ENCODE measurements at places on chromosomes 12 and 14.

DNA sequence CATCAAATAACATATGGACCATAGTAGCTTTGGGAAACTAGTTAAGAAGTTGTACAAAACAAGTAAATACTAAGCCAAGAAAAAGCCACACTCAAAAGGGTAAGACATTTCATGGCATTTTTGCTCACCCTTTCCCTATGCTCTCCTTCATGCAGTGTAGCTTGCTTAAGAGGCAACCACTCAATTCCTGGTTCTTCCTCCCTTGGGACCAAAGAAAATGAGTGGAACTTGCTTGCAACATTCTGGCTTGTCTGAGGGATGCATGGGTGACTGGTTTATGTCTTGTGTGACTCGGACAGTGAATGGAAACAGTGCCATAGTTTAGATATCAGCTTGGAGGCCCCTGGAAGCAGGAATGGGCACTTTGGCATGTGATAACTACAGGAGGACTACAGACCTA, 252.0 kb upstream of the ARID2 start:
- peak; percentile 27 for DNase-seq

DNA sequence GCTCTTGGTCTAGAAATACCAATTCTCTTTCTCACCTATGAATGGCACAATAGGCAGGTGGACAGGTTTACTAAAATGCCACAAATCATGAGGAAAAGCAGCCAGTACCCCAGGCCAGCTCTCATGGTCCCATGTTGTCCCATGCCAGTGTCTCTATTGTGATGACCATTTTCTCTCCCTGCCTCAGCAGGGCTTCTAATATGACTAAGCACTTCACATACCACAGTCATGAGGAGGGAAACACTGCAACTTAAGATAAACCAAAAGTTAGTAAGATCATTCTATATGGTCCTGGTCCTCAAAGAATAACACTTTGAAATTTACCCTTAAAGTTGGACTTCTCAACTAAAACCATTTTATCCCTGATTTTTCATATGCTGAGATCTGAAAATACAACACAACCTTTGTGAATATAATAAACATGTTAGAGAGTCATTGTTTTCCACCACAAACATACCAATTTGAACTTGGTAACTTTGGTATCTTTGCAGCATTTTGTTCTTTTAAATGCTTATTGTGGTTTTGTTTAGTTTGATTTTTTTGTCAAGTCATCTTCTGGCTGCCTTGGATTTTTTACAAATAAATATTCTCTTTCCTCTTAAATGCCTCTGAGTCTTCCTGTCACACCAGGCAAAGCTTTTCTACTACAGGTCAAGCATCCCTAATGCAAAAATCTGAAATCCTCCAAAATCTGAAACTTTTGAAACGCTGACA, 3.6 kb downstream of the TTC5 start:
- peak; percentile 10 for DNase-seq

GRCh38 chr12:59940631-59941342, 345.0 kb downstream of the SLC16A7 start:
- DNase-seq, result no peak

DNA sequence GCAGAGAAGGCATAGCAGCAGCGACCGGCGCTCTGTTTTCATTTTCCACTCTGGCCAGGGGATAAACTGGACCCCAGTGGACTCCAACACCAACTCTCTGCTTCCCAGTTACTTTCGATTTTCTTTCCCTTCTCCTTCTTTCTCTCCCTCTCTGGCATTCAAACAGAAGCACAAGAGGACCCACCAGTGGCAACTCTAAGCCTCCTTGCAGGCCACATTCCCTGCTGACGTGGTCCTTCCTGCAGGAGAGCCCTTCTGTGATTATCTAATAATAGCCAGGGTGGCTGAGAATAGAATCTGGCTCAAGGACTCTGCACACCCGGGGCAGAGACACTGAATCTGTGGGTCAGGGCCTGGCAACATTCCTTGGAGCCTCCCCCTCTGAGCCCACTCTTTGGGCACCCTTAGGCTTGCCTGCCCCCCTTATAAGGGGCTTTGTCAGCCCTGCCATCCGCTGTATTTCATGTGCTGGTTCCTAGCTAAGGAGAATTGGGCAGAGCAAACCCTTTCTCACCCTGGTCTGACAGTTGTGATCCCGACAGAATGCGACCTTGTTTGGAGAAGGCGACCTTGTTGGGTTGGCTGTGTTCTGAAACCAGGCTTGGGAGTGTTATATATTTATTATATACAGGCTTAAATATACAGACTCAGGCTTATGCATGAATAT, 8.2 kb upstream of the HOXC6 start:
- no peak for DNase-seq

- DNase-seq, result no peak
These were observed 2.9 kb downstream of the KRT2 start for GRCh38 chr12:52649066-52649465.

GRCh38 chr12:123058481-123058880, 78.0 kb downstream of the ARL6IP4 start:
- no peak for DNase-seq

- DNase-seq, result no peak
These were observed 400 bp upstream of the PRIMA1 start for GRCh38 chr14:93788543-93789227.

DNA sequence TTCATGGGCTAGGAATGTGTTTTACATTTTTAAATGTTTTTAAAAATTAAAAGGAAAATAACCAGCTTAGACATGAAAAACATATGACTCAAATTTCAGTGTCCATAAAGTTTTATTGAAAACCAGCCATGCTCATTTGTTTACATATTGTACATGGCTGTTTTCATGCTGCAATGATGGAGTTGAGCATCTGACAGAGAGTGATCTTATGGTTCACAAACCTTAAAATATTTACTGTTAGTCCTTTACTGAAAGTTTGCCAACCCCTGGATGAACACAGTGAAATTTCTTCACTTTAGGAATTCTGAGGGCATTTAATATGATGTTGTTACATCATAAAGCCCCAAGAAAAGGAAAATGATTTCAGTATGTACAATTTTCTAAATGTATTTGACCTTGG, 16.1 kb downstream of the RASSF9 start:
- DNase-seq, result no peak

- no peak for DNase-seq
These were observed 54.1 kb downstream of the IRF2BPL start for GRCh38 chr14:76974365-76974764.

GRCh38 chr12:104877103-104877705, 80.9 kb downstream of the SLC41A2 start:
- DNase-seq, result no peak

Data from GM04503 (cell line).